Heart left ventricle (tissue), 16 donors: ENCODE measurements at places on chromosomes 12 and 14. TPM values are rescaled to one million over a fixed set of nuclear protein-coding genes. Genes with fewer than 3 reads are reported as not detected.
A peak's percentile ranks its signal among the peaks of the same experiment; 100 is the strongest.

GRCh38 chr14:75430116-75430515, 2.3 kb downstream of the JDP2 start:
- no peaks in the 10 kb centered on the region for H3K27me3 ChIP-seq
- DNase-seq: peak; percentile 52
- H3K36me3 ChIP-seq: no peaks in the 10 kb centered on the region
- H3K4me1 ChIP-seq: peaks cover 52% of the 10 kb centered on the region
- H3K4me3 ChIP-seq: no peak overlapping the region

The BCAT1 gene
- 0.57 TPM for polyA plus RNA-seq

DNA sequence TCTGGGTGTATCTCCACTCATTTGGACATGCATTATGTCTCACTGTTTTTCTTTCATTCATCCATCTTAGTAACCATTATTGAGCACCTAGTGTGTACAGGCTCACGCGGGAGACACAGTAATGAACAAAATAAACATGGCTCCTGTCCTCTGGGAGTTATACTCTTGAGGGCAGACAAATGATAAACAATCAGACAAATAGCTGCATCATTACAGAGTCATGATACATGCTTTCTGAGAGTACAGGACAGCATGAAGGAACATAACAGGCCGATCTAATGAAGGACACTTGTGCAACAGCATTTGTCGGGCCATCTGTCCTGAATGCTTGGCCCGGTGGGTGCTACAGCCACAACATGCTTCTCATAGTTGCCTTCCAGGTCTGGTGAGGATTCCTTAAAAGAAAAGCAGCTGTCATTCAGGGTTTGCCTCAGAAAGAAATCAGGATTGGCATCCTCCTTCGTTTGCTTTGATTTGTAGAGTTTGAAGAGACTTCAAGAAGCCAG, 77.2 kb upstream of the EGLN3 start:
- no peaks in the 10 kb centered on the region for H3K27me3 ChIP-seq
- H3K4me1 ChIP-seq: no peaks in the 10 kb centered on the region
- no peak overlapping the region for H3K27ac ChIP-seq
- no peak overlapping the region for H3K4me3 ChIP-seq
- H3K36me3 ChIP-seq: no peaks in the 10 kb centered on the region

DNA sequence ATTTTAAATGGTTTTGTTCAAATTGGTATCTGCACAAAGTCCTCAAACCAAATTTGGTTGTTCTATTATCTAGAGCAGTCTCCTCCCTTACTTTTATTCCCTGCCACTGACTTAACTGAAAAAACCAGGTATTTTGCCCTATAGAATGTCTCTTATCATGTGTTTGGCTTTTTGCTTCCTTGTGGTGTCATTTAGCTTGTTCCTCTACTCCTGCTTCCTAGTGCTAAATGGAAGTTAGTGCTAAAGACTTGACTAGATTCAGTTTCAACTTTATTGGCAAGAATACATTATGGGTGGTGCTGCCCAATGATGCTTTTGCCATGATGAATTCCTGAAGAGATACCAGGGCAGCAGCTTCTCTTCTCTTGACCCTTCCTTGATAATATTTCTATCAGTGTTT, 29.7 kb downstream of the PLXNC1 start:
- no peak overlapping the region for H3K4me3 ChIP-seq
- no peaks in the 10 kb centered on the region for H3K27me3 ChIP-seq
- no peaks in the 10 kb centered on the region for H3K36me3 ChIP-seq
- DNase-seq: no peak
- H3K27ac ChIP-seq: no peak overlapping the region

The MYH6 gene
- 5,104 TPM for polyA plus RNA-seq

DNA sequence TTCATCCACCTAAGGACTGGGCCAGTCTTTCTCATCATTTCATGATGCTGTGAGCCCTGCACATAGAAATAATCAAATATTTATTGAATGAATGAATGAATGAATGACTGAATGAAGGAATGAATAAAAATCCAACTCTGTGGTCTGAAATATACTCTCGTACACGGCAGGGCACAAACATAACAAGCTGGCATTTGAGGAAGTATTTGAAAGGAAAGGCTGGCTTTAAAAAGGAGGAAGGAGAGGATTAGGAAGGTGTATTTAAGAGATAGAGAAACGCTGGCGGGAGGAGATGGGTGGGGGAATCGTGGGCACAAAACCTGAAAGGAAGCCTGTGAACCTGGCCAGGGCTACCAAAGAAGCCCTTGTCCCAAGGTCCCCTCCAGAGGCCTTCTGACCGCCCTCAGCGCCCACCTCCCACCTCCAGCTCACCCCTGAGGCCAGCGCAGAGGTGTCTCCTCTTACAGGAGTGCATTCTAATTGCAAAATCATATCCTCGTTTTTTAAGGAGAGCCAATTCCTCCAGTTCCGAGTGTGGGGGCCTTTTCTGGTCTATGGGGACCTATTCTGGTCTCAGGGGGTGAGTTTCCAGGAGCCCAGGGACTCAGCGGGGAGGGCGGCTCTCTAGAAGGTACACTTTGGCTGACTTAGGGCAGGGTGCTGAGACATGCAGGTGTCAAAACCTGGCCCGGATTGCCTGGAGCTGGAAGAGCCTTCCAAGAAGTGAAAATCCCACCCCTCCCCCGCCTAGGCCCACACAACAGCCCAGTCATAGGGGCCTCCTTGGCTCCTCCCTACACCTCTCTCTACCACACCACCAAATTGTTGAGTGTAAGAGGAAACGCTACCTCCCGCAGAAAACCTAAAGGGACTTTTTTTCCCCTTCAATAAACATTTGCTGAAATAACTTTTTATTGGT, 8.7 kb upstream of the JDP2 start:
- no peak overlapping the region for H3K27ac ChIP-seq
- no peak overlapping the region for H3K4me3 ChIP-seq
- H3K27me3 ChIP-seq: no peaks in the 10 kb centered on the region

The ISCU gene
- polyA plus RNA-seq: 203 TPM

DNA sequence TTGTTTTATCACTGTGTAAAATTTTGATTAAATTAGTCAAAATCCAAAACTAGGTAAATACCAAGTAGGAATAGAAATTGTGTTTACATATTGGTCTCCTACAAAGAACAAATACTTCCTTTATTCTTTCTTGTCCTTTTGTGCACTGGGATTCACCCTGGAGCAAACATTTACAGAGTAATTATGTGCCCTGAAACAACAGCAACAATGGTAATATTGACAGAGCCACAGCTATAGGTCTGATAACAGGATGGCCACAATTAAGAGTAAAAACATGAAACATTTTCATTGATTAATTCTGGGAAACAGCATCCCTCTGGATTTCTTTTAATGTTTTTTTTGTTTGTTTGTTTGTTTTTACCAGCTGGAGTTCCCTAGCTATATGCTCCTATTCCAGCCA, 61.2 kb downstream of the SLC38A6 start:
- H3K4me3 ChIP-seq: no peak overlapping the region
- no peaks in the 10 kb centered on the region for H3K27me3 ChIP-seq
- H3K4me1 ChIP-seq: no peaks in the 10 kb centered on the region

DNA sequence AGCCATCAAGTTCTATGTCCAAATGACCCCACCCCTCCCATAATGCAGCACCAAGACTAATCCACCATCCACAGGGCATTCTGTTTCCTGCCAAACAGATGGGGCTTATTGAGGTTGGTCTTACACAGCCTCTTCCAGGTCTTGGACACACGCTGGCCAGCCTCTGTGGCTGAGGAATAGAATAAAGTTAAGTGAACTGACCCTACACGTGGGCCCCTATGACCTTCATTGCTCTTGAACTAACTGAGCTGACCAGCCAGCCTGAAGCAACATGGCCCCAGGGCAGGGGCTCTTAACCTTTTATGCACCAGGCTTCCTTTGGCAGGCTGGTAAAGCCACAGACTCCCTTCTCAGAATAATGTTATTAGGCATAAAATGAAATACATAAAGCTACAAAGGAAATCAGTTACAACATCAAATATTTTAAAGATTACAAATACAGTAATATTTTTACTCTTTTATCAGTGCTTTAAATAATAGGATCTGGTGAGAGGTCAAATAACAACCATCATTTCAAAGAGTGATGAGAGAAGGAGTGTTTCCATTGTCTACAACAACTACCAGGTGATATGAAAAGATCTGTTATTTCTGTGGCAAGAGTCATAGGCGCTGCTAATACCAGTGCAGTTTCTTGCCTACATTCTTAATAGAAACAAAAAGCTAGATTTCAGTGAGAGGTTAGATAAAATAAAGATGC, 192.9 kb upstream of the NUDT4 start:
- H3K36me3 ChIP-seq: no peaks in the 10 kb centered on the region
- peaks cover 21% of the 10 kb centered on the region for H3K4me1 ChIP-seq
- H3K27me3 ChIP-seq: no peaks in the 10 kb centered on the region
- no peak for DNase-seq
- H3K4me3 ChIP-seq: no peak overlapping the region

DNA sequence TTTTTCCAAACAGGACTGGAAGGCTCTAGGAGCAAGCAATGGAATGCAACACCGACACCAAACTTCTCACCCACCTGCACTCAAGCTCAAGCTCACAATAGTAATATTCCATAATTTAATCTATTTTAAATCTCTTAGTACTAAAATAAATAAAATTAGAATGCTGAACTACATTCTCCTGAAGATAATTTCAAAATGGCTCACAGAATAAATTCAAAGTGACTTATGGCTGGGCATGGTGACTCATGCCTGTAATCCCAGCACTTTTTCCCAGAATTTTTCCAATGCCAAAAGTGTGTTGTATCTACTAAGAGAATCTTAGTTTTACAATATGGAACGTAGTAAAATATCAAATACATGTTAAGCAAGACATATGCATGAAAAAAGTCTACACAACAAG, 31.5 kb downstream of the DUSP16 start:
- no peak overlapping the region for H3K27ac ChIP-seq
- no peak for DNase-seq
- H3K36me3 ChIP-seq: no peaks in the 10 kb centered on the region
- no peaks in the 10 kb centered on the region for H3K27me3 ChIP-seq
